ENCODE measurements at places on chromosomes 11 and 22.

- no peak for DNase-seq
Measured at GRCh38 chr11:119691020-119691666, 37.9 kb downstream of the NECTIN1 start.

- DNase-seq = no peak
Measured at GRCh38 chr11:99446400-99446799, 425.7 kb downstream of the CNTN5 start.

DNA sequence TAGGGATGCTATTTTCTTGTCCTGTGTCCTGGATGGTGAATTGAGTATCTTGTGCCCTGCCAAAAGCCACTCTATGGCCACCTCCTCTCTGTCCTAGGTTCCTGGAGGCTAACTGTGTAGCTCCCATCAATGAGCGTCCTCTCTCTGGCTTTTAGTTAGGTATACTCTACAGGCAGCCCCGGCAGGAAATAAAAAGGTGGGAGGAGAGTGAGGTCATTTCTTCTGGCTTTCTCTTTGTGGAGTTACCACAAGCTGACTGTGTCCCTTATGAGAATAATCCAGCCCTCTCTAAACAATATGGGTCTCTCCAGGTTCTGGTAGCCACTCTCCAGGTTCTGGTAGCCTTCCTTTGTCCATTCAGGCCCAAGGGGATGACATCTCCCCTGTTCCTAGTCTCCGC is 11.7 kb upstream of the ASPHD2 start:
- DNase-seq = no peak

GRCh38 chr11:35623621-35624168 is 5.4 kb downstream of the FJX1 start:
- DNase-seq = peak; percentile 67

DNA sequence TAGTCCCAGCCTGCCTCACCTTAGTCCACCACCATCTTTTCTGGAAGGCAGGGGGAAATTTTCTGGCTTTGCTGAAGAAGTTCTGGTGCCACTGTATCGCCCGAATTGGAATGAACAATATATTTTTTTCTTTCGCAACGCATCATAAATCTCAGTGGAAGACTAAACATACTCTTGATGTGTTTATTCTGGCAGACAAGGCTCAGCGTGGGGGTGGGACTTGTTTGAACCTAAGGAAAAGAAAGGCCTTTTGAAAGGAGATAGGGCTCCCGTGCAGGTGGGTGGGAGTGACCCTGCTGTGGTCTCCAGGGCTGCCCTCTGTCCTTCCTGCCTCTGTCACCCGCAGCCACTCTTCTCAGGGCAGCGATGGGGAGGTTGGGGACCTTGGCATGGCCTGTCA is 42.5 kb downstream of the CD82 start:
- no peak for DNase-seq

GRCh38 chr11:27216270-27217149 is 146.5 kb downstream of the CCDC34 start:
- no peak for DNase-seq

GRCh38 chr22:43239193-43239780 is 52.4 kb upstream of the TTLL12 start:
- DNase-seq = no peak

GRCh38 chr22:31179345-31179744 is 19.4 kb downstream of the RNF185 start:
- DNase-seq = no peak

DNA sequence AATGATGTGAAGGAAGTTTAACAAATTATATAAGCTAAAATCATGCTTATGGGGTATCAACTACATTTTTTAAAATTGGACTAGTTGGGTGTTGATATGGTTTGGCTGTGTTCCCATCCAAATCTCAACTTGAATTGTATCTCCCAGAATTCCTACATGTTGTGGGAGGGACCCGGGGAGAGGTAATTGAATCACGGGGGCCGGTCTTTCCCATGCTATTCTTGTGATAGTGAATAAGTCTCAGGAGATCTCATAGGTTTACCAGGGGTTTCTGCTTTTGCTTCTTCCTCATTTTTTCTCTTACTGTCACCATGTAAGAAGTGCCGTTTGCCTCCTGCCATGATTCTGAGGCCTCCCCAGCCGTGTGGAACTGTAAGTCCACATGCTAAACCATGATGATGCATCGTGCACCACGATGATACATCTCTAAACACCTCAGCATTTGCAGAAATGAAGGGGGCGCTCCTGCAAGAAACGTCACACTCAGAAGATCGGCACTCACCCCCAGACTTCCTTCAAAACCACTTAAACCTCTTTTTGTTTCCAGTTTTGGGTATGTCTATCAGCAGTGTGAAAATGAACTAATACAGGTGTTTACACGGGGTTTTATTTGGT is 340.0 kb downstream of the SHANK2 start:
- DNase-seq = no peak

- DNase-seq = no peak
Measured at GRCh38 chr11:26134053-26134452, 197.9 kb upstream of the ANO3 start.

GRCh38 chr11:100011697-100012096 is 675.4 kb upstream of the ARHGAP42 start:
- no peak for DNase-seq

- DNase-seq = peak; percentile 68
Measured at GRCh38 chr11:75380716-75381420, 18.4 kb upstream of the RPS3 start.

- DNase-seq = no peak
Measured at GRCh38 chr22:19632668-19633148, 81.6 kb upstream of the SEPTIN5 start.

GRCh38 chr11:3099178-3099577 is 42.0 kb upstream of the CARS1 start:
- DNase-seq = peak; percentile 24

DNA sequence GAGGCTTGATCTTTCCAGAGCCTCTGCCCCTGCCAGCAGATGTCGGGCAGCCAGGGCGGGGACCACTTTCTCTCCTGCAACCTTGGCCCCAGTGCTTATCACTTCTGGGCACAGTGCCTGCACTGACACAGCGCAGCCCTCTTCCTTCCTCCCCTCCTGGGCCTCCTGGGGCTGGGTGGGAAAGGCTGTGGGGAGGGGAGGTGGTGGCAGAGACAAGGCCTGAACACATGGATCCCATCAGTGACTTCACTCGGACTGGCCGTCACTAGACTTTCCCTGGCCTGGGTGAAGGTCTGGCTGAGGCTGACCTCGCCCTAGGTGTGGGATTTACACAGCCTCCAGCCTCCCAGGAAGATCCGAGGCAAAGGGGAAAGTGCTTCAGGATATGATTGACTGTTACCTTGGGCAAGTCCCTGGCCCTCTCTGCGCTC is 68.1 kb downstream of the LRRC32 start:
- DNase-seq = no peak

DNA sequence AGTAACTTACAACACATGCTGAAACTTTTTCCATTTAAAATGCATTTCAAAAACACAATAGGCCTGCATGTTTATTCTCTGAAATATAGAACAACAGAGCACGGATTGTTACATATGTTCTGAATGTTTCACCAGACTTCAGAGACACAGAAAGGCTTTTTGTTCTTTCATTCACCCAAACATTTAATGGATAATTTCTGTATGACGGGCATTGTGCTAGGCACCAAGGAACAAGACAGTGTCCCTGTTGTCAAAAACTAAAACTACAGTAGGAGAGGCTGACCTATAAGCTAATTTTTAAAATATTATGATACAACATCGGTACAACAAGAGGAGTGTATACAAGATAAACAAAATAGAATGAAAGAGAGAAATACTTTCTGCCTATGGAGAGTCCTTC is 81.9 kb upstream of the TEAD1 start:
- no peak for DNase-seq

- DNase-seq = no peak
Measured at GRCh38 chr11:129814244-129815014, 1.2 kb upstream of the TMEM45B start.

DNA sequence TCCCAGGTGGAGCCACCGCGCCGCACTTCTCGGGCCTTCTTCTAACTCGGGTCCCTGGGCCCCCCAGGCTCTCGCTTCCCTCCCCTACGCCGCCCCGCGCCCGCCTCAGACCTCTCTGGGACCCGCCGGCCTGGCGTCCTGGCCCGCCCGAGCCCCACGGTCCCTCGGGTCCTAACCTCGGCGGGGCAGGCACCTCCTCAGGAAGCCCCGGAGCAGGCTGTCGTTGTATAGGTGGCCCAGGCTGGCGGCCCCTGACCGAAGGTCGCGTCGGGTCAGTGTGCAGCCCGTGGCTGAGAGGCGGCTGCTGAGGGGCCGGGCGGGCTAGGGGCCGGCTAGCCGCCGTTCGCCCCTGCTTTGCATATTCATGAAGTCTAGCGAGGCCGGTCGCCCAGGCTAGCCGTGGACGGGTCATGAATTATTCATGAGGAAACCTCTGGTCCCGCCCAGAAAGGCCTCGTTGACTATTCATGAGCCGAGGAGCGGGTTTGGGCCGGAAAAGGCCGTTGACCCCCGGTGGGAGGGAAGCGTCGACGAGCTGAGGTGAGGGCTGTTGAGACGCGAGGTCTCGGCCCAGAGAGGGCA is at the start of gene HORMAD2:
Gene HORMAD2, plus strand, starts transcription at position 513 of the 582 bp plus-strand sequence. CDS start 13,489 bp downstream, outside the sequence.
- DNase-seq = peak; percentile 9

GRCh38 chr11:116563712-116564047 is 209.1 kb downstream of the BUD13 start:
- no peak for DNase-seq

DNA sequence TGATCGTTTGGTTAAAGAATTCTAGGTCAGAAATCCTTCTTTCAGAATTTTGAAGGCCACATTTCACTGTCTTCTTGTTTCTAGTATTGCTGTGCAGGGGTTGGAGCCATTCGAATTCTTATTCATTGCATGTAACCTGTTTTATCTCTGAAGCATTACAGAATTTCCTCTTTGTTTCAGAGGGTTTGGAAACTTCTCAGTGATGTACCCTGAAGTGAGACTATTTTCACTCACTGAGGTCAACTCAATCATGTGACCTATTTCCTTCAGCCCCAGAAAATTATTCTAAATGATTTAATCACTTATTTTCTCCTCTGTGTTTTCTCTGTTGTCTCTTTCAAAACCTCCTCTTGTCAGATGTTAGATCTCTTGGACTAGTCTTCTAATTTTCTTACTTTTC is 147.8 kb downstream of the ENTHD1 start:
- peak; percentile 6 for DNase-seq

GRCh38 chr11:21110415-21110814 is 441.0 kb downstream of the NELL1 start:
- DNase-seq = no peak

GRCh38 chr22:50581950-50582492 is 628 bp downstream of the CHKB start:
- DNase-seq = peak; percentile 16

- DNase-seq = no peak
Measured at GRCh38 chr22:23085351-23085671, 15.0 kb downstream of the GNAZ start.

DNA sequence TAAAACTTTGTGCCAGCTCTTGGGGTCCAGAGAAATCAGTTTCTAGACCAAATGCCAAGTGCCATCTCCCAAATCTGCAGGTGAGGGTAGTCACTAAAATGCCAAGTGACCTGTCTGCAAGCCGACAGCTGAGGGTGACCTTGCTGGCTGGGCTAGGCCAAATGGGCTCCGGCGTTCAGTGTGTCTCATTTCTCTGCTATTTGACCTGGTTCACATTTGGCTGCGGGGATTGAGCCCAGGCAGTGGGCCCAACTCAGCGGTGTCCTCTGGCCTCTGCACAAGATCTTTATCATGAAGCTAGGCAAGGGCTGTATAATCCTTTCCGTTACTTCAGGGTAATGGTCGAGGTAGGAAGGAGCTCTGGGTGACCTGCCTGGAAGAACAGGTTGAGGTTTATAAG is 87.5 kb downstream of the SNX19 start:
- no peak for DNase-seq

- no peak for DNase-seq
Measured at GRCh38 chr11:35267504-35267903, 128.5 kb downstream of the CD44 start.

DNA sequence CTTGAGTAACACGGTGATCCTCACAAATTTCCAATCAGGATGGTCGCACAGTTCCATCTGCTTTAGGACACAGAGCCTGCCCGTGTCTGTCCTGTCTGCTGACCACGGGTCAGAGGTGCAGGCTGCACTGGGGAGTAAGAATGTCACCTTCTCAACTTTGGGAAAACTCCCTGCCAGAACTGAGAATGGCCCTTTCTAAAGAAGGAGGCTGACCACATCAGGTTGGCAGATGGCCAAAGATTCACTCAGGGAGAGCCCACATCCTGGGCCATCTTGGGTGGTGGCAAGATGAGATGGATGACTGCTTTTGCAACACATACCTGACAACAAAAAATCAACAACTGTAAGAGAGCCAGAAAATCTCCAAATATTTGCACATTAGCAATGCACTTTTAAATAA is 101.9 kb downstream of the IGLL1 start:
- DNase-seq = no peak

DNA sequence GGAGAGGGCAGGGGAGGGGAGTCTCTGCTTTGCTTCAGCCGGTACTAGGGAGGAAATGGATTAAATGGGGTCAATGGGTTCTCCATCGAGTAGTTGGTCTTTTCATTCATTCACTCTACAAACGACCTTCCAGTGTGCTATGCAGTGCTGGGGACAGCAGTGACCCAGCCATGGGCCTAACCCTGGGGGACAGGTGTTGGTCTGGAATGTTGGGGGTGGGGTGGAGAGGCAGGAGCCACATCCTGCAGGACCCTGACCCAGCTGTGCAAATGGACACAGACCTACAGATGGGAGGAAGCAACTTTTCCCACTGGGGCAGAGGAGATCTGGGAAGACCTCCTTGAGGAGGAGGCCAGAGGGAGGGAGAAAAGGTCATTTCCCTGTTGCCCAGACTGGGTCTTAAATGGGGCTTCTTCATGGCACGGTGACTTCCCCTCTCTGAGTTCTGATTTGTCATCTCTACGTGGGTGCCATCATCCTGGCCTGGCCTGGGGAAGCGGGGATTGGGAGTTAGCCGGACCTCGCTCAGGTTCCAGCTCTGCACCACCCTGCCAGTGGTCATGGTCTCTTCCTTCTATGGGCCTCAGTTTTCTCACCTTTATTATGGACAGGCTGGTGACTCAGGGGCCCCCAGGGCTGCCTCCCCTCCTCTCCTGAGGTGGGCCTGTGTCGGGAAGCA is 2.0 kb downstream of the CYTH4 start:
- DNase-seq = peak; percentile 81

- DNase-seq = no peak
Measured at GRCh38 chr11:9069256-9069655, 22.1 kb downstream of the SCUBE2 start.

DNA sequence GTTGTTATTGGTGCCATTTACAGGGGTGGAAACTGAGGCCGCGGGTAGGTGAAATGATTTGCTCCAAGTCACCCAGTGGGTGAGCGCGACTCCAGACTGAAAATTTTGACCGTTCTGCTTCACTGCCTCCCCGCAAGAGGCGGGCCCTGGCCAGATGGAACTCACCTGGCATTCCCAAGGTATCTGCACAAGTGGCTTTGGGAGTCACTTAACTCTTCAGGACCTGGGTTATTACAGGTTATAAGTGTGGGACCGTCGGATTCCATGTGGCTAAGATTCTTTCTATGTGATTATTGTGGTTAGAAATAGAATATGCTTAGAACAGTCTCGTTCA is 598 bp downstream of the CABIN1 start:
- DNase-seq = no peak

GRCh38 chr11:114683007-114683406 is 4.7 kb downstream of the NXPE2 start:
- DNase-seq = no peak
